T-helper 1 cell treated with Interleukin-12 subunit alpha and Interleukin-12 subunit beta and Interleukin-4 antibody, amounts not matched to agents 30 ng/mL and 1 ng/mL, for 36 hours (primary cell): ENCODE measurements at places on chromosomes 5 and 9. TPM values are rescaled to one million over a fixed set of nuclear protein-coding genes. Genes with fewer than 3 reads are reported as not detected.

PRRC1 gene
- total RNA-seq = 55.6 and 61.8 TPM in 2 replicates

KCNN2 gene
- total RNA-seq = not detected in 2 replicates

CEP120 gene
- 41.2 and 43.2 TPM in 2 replicates for total RNA-seq

BRINP1 gene
- total RNA-seq = not detected in 2 replicates

LRSAM1 gene
- total RNA-seq = 18.5 and 19.2 TPM in 2 replicates

CBY3 gene
- not detected in 2 replicates for total RNA-seq

SLC22A4 gene
- 0.12 and 0.25 TPM in 2 replicates for total RNA-seq

GRM6 gene
- not detected in 2 replicates for total RNA-seq

BARX1 gene
- total RNA-seq = 0.17 TPM in 1 of 2 replicates, not detected in the other

SPINK1 gene
- total RNA-seq = not detected in 2 replicates

FOXI1 gene
- 0.10 TPM in 1 of 2 replicates, not detected in the other for total RNA-seq

CDKN2B-AS1 gene
- 4.8 and 6.5 TPM in 2 replicates for total RNA-seq

PKD2L2 gene
- not detected in 2 replicates for total RNA-seq

IFNA21 gene
- not detected in 2 replicates for total RNA-seq

ADAMTS6 gene
- total RNA-seq = 0.88 and 1.1 TPM in 2 replicates

TBC1D9B gene
- total RNA-seq = 104 and 117 TPM in 2 replicates

F12 gene
- 0.22 TPM in 1 of 2 replicates, not detected in the other for total RNA-seq

KCTD16 gene
- not detected in 2 replicates for total RNA-seq

FAXDC2 gene
- not detected in 2 replicates for total RNA-seq

STING1 gene
- 269 and 271 TPM in 2 replicates for total RNA-seq

MARCHF11 gene
- not detected in 2 replicates for total RNA-seq

TXNDC15 gene
- 72.7 and 80.5 TPM in 2 replicates for total RNA-seq

UBAC1 gene
- total RNA-seq = 33.4 and 35.9 TPM in 2 replicates

MLANA gene
- not detected in 2 replicates for total RNA-seq

LRRC70 gene
- 0.63 and 1.1 TPM in 2 replicates for total RNA-seq
